Kasumi-1 (cell line): ENCODE measurements at places on chromosomes 12 and 14.

DNA sequence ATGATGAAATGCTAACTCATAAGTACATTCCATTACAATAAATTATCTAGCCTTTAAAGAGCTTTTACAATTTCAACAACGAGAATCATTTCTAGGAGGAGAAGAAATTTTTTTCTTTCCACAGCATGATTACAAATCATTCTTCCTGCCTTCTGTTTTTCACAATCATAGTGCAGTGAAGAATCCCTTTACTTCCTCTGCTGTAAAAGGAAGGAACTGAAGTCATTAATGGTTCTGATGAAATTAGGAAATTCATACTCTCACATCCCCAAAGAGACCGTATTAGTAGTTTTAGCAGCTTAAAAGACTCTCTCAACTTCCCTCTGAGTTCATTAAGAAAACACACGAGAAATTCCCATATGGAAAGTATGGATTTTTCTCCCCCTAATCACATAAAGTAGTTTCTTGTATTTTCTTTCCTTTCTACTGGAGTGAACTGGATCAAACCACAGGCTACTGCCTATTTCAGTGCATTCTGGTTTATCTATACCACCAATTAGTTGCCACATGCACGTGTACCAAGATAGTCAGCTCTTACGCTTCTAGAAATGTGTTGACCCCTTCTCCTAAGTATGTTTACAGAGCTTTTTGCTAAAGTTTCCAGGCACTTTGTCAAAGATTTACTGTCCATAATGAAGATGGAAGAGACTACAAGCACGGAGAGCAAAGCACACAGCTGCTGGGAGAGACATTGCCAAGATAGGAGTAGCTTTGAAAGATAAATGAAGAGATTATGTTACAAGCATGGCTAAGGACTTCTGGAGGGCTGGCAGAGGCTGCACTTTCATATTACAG, 58.9 kb upstream of the KITLG start:
- no peak for DNase-seq

DNA sequence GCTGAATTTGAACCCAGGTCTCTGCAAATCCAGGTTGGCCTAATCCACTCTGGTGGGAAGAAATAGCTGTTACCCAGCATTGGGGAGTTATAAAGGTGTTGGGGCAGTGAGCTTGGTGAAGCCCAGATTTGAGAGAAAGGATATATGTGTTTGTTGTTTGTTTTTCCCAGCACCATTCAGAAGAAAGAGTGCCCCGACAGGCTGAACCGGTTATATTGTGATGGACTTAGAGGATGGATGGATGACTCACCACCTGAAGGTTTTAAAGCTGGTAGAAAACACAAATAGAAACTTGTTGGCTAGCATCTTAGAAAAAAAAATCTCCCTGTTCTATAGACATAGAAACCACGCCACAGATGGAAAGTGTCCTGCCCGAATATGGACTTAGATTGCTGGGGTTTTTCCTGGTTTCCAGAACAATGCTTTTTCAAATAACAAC, 404.6 kb downstream of the MED13L start:
- DNase-seq, result no peak

DNA sequence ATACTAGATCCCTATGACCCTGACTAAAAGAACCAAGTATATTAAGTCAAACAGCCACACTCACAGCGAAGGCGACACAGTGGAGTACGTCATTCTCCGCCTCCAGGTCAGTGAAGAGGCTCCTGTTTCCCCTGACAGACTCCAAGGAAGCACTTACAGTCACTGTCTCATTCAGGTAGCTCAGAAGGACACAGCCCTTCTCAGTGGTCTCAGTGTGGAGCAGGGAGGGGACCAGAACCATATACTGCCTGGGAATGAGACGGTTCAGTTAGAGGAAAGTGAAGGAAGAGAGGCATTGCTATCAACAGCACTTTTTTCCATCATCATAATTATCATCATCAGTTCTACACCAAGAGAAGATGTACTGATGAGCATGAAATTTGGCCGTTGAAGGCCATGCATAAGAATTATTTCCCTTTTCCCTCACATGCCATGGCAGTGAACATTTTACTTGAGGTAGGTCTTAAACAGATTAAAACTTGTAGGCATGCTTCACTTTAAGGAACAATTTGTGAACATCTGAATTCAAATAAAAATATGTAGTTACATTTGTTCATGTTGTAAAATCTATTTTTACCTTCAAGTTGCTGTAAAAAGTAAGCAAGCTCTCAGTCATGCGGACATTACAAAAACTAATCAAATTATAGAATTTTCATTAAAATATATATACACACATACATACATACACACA, 2.3 kb downstream of the A2M start:
- no peak for DNase-seq

DNA sequence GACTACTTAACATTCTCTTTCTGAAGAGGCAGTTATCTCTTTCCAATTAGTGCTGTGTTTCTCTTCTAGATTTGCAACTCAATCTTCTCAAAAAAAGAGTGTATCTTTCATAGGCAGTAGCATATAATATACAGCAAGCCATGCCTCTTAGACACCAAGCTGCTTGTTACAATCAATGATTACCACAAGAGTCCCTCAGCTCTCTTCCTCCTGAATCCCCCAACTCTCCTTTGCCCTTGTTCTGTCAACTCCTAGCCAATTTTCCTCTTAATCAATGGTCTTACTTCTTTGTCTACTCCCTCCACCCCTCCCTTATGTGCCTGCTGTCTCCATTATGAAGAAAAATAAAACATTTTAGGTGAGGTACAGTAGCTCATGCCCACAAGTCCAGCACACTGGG, 2.6 kb downstream of the TMTC1 start:
- DNase-seq, result no peak

- no peak for DNase-seq
These were observed 18.0 kb upstream of the ATF7 start for GRCh38 chr12:53644133-53644532.

- no peak for DNase-seq
These were observed 89.0 kb downstream of the C14orf39 start for GRCh38 chr14:60396718-60397343.
